ENCODE measurements at places on chromosomes 5 and 9.

- no peak for DNase-seq
Measured at GRCh38 chr9:18126831-18127498, 347.0 kb upstream of the ADAMTSL1 start.

GRCh38 chr5:65423623-65424022, 58.1 kb downstream of the ADAMTS6 start:
- no peak for DNase-seq

DNA sequence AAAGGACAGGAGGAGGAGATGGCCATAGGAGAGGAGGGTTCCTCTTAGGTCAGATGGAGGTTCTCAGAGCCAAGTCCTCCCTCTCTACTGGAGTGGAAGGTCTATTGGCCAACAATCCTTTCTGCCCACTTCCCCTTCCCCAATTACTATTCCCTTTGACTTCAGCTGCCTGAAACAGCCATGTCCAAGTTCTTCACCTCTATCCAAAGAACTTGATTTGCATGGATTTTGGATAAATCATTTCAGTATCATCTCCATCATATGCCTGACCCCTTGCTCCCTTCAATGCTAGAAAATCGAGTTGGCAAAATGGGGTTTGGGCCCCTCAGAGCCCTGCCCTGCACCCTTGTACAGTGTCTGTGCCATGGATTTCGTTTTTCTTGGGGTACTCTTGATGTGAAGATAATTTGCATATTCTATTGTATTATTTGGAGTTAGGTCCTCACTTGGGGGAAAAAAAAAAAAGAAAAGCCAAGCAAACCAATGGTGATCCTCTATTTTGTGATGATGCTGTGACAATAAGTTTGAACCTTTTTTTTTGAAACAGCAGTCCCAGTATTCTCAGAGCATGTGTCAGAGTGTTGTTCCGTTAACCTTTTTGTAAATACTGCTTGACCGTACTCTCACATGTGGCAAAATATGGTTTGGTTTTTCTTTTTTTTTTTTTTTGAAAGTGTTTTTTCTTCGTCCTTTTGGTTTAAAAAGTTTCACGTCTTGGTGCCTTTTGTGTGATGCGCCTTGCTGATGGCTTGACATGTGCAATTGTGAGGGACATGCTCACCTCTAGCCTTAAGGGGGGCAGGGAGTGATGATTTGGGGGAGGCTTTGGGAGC, 3.1 kb downstream of the EGR1 start:
- no peak for DNase-seq

DNA sequence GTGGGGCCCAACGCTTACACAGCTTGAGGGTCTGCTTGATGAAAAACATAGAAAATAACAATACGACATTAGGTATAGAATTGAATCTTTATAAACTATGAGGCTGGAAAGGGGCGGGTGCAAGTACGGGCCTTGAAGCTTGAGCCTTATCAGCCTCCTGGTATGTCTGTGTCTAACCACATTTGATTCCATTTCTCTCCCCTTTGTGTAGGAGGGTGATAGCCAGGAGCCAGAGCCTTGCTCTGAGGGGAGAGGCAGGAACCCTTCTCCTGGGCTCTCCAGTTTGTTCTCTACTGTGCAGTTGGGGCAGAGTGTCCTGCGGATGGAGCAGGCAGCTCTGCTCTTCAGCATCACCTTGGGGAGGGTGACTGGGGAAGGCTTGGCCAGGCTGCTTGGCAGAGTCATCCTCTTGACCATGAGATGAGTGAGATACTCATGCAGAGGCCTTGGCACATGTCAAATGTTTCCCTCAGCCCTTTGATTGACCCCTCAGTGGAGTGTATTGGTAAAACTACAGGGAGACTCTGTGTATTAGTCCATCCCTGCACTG, 153.5 kb downstream of the SEMA6A start:
- no peak for DNase-seq

DNA sequence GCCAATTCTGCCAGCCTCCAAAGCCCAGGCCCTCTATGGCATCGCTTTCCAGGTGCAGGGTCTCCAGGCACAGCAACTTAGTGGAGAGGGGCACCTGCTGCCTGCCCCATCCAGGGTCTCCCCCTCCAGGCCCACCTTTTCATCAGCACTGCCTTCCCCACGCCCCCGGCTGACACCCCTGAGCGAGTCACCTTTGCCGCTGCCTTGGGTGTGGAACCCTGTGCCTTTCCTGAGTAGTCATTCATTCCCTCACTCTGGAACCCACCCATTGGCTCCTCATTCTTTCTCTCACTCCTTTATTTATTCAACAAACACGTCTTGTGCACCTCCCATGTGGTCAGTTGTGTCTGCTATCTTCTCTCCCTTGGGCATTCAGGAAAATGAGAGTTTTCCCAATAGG, 14.5 kb upstream of the RPL26L1 start:
- DNase-seq, result no peak

- DNase-seq, result no peak
Measured at GRCh38 chr5:132095424-132095972, 21.9 kb downstream of the CSF2 start.

- no peak for DNase-seq
Measured at GRCh38 chr5:28415791-28416443, 1377.5 kb upstream of the CDH9 start.

DNA sequence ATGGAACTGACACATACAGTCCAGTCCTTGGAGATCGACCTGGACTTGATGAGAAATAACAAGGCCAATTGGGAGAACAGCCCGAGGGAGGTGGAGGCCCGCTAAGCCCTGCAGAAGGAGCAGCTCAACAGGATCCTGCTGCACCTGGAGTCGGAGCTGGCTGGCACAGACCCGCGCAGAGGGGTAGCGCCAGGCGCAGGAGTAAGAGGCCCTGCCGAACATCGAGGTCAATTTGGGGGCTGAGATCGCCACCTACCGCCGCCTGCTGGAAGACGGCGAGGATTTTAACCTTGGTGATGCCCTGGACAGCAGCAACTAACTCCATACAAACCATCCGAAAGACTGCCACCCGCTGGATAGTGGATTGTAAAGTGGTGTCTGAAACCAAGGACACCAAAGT, 1610.1 kb upstream of the ACO1 start:
- DNase-seq, result no peak

- DNase-seq, result peak; percentile 58
Measured at GRCh38 chr9:113579283-113580040, 115.9 kb downstream of the RGS3 start.

DNA sequence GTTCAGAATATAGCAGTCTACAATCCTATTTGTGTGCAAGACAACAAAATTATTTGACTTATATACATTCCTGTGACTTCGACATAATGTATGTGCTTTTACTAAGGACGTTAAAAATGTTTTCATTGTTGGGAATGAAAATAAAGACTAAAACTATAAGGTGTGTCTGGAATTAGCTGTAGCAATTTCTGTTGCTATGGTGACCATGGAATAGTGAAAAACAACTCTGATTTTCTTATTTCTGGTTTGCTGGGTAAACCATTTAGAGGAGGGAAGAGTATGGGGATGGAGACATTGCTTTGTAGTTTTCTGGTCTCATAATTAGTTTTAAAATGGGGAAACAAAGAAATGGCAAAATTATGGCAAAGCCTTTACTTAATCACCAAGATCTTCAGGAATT, 343.2 kb downstream of the SEMA5A start:
- no peak for DNase-seq

- no peak for DNase-seq
Measured at GRCh38 chr5:65970481-65971367, 44.3 kb downstream of the ERBIN start.

- DNase-seq, result no peak
Measured at GRCh38 chr9:127763918-127764384, 14.5 kb downstream of the SH2D3C start.

DNA sequence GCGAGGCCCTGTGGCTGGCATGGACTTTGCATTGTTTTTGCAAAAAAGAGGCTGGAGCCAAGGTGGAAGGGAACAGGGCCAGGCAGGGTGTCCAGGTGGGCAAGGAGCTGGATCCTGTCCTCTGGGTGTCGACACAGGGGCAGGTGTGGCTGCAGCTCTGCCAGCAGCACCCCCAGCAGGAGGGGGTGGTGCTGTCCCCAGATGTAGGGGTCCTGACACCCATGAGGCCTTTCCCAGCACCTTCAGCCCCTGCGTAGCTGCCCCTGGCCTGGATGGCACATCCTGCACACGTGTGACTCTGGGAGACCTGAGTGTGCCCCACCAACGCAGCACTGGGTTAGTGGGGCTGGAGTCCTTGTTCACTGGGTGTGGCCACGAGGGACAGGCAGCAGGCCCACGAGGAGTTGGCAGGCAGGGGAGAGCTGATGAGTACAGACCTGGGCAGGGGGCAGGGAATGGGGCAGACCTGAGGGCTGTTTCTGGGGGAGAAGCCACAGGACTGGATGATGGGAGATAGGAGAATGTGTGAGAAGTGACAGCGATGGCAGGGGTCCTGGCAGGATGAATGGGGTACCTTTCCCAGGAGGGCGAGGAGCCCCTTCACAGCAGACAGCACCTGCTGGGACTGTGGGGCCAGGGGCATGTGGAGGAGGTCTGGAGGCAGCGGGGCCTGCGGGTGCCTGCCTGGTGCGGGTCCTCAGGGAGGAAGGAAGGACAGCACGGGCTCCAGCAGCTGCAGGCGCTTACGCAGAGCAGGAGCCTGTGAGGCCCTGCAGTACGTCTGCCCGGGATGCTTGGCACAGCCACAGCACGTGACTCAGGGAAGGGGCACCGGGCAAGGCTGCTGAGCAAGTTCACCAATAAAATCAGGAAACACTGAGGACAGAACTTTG, 3.6 kb upstream of the RASGEF1C start:
- DNase-seq, result no peak

DNA sequence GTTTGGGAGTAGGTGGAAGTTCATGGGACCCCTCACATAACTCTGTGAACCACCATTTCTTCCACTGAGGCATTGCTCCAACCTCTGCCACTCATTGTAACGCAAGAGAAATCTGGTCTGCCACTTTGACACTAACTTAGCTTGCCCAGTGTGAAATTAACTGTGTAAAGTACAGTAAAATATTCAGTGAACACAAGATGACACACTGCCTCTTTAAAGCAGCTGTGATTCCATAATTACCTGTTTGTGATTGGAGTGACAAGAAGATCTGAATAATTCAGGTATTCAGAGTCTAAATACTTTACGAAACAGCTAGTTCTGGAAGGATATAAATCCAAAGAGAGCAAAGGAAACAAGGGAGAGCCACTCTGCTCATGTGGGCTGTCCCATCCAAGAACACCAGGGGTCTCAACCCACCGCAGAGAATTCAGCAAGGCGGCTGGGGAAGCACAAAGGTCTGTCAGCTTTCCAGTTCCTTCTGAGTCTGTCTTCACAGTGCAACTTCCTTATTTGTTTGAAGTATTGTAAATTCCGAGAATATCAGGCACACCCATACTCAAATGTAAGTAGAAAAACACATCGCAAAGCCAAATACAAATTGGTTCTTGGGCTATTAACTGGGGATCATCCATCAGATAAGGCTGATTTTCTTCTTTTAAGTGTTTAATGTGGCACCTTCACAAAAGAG, 86.9 kb downstream of the GNAQ start:
- no peak for DNase-seq

DNA sequence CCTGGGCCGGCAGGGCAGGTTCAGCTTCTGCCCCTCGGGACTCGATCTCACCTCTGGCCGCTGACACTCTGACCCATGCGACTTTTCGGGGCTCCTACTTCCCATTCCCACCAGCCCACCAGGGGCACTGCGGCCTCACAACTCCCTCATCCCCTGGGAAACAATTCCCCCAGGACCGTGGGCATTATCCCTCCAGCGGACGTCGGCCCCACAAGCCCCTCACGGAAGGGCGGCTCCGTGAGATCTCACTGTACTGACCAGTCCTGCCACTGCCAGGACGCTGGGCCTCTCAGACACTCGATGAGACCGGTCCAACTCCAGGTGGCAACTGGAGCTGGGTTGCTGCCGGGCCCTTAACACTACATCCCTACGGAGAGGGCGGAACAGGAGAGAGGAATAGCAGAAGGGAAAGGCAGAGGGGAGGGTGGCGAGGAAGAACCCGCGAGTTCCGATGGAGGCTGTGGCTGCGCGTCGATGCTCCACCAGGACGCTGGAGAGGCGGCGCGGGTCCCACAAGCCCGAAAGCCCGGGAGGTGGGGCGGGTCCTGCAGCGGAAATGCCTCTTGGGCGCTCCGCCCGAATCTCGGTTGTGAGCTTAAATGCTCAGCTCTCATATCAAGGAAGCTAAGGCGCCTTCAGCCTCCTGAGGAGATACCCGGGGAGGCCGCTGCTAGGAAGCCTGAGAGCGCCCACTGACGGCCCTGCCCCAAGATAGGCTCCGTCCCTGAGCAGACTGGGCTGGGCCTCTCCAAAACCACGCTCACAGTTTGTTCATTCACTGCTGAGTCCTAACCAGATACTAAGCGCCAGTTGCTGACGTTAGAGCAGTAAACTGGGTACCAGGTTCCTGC, 36.3 kb downstream of the VCP start:
- no peak for DNase-seq

DNA sequence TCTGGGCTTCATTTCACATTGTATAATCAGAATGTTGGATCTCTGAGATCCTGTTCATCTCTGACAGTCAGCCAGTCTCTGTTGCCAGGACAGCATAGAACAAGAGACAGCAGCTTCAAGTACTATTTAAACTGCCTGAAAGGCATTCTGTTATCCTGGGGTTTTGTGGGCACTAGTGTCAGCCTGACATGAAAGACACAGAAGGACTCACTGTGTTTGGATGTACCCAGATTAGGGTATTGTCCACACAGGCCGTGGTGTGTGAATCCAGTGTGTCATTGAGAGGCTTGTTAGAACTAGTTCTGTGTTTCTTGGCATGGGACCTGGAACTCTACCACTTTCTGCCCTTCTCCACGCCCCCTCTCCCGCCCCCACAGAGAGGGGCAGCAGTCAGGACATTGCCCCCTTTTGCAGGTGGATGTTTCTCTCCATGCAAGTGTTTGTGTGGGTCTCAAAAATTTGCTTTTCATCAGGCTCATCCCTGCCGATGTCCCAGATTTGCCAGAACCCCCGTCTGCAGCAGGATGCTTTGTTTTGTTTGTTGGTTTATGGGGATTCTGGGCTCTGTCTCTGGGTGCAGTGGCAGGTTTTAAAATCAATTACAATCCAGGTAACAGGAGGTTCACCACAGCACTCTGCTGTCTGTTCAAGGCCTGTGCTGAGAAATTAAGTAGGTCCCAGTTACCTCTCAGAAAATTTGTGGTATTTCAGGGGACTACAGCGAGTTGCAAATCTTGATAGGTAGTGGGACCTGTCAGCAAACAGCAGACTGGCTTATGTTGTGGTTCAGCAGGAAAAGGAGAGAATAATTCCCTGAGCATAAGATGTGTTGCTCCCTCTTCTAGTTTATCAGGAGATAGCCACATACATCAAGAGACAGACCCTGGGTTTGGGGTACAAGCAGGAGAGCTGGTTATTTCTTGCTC, 144.6 kb downstream of the DOCK2 start:
- DNase-seq, result no peak

DNA sequence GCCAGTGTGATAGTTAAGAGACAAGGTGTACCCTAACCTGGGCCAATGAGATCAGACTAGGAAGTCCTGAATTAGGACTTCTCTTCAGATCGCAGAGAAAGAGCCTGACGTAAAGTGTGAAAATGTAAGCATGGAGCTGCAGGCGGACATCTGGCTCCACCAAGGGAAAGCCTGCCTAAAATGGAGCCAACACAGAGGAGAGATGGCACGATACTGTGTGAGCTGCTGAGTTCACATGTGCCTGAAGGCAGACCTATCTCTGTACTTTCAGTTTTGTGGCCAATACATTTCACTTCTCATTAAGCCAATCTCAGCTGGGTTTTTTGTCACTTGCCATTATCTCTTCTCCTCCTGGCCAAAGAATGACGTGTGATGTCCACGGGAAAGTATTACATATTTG, 210.5 kb downstream of the ELAVL2 start:
- DNase-seq, result no peak
